C1 segment of cervical spinal cord (tissue), 14 donors: ENCODE measurements at places on chromosomes 16 and 17.

GRCh38 chr16:66342294-66342900, 24.1 kb upstream of the CDH5 start:
- DNase-seq: no peak

GRCh38 chr16:65219786-65220185, 97.9 kb upstream of the CDH11 start:
- DNase-seq: no peak

DNA sequence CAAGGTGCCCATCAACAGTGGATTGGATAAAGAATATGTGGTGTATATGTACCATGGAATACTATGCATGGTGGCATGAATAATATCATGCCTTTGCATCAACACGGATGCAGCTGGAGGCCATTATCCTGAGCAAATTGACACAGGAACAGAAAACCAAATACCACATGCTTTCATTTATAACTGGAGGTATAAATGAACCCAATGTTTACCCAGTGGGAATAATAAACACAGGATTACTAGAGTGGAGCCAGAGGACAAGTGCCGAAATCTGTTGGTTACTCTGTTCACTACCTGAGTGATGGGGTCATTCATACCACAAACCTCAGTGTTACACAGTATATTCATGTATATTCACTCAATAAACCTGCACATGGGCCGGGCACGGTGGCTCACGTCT, 125.2 kb downstream of the CDH11 start:
- no peak for DNase-seq

DNA sequence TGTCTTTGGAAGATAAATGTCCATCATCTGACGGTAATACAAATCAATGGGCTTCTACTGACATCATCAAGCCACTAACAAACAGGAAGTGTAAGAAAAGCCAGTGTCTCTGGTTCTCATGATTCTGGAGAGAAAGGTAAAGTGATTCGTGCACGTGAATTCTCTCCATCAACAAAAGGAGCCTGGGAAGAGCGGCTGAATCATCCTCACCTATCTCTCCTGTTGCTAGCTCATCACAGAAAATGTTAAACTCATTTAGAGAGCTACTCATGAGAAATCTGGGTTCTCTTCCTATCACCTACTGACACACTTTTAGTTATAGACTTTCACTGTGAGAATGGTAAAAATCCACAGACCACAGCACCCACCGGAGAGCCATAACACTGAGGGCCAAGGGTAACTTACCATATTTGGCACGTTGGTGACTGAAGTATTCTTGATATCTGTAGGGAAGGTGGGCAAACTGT, 70.3 kb downstream of the CREBBP start:
- DNase-seq: no peak

- no peak for DNase-seq
Measured at GRCh38 chr16:4382795-4383357, 11.2 kb downstream of the VASN start.

GRCh38 chr16:26281381-26282110, 589.8 kb downstream of the HS3ST4 start:
- DNase-seq: no peak

DNA sequence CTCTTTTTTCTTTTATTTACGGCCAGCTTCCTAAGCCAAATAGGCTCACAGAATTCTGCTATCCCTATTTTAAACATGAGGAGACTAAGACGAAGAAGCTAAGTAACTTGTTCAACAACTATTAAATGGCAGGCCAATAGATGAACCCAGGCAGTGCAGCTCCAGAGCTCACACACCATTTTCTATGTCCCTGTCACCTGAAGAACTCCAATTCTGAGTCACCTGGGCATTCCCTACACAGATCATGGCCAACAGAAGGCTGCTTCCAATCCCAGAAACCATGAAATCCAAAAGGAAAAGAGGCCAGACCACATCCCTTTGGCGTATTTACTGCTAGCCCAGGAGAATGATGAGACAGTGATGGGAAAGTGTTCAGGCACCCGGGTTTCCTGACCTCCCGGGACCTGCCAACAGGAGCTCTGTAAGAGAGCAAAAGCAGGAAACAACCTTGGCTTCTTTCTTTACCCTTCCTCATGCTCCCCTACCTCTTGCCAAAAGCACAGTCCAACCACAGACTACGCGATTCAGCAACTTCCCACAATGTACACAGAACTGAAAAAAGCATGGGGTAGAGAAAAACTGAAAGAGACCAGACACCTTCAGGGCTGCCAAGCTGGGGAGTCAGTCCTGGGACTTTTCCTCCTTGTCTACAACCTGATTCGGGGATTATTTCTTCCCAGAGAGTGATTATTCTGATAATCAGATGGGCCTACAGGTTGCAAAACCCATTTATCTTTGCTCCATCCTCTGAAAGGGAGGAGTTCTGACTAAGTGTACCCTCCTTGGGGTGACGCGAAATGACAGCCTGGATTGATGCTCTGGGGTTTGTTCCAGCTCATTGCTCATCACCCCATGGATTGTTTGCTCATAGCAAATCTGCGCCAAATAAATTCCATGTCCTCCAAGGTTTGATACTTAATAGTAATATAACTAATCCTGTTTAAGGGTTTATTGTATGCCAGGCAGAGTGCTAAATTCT, 47.8 kb upstream of the HAS3 start:
- no peak for DNase-seq

DNA sequence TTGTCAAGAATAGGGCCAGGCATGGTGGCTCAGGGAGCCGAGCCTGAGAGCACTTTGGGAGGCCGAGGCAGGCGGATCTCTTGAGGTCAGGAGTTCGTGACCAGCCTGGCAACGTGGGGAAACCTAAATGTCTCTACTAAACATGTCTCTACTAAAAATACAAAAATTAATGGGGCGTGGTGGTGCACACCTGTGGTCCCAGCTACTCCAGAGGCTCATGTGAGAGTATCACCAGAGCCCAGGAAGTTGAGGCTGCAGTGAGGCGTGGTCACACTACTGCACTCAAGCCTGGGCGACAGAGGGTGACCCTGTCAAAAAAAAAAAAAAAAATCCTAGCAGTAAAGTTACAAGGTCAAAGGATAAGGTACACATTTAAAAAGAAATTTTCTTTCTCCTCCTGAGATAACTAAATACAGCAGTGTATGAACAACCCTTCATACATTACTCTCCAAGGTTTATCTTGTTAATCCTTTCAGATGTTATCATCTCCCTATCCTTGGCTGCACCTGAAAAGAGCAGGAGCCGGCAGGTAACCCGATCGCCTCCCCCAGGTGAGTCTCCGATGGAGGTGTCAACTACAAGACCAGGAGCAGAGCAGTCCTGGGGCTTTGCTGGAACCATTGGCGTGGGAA, 122.3 kb downstream of the GOSR1 start:
- no peak for DNase-seq

DNA sequence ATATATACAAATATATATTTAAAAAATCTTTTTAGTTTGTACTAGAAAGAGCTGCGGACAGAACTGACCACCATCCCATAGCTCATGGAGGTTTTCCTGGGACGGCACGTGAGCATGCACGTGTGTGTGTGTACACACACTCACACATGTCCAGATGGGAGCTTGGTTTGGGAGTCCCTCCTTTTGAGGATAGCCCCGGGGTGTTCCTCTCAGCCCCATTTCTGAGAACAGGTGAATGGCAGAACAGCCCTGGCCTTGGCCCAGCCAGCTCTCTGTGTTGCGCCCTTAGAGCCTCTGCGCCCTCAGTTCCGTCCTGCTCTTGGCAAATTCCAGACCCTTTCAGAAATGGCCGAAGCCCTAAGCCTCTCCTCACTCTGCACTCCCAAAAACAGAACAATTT, 70.1 kb downstream of the AMFR start:
- DNase-seq: no peak

DNA sequence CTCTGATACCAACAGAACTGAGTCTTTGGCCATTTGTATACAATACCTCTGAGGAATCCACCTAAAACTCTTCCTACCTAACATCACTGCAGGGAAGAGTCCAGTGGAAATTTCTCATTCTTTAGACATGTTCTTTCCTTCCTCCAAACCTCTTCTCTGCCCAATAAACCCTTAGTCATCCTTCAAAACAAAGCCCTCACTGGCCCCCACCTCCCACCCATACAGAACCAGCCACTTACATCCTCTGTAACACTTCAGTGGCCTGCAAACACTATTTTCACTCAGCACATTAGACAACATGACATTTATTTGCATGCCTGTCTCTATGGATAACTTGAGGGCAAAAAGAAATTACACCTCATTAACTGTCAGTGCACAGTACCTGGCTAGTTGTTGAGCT, 200.3 kb upstream of the NOG start:
- no peak for DNase-seq

DNA sequence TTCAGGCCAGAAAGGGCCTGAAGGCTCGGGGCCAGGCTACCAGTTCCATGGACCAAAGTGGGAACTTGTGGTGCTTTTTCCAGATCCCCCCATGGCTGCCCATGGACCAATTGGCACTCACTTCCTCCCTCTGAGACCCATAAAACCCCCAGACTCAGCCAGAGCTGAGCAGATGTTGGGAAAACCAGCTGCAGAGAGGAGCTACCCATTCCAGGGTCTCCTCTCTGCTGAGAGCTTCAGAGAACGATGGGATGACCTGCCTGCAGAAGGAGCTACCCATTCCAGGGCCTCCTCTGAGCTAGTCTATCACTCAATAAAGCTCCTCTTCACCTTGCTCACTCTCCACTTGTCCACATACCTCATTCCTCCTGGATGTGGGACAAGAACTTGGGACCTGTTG, 52.2 kb upstream of the MED9 start:
- DNase-seq: no peak

DNA sequence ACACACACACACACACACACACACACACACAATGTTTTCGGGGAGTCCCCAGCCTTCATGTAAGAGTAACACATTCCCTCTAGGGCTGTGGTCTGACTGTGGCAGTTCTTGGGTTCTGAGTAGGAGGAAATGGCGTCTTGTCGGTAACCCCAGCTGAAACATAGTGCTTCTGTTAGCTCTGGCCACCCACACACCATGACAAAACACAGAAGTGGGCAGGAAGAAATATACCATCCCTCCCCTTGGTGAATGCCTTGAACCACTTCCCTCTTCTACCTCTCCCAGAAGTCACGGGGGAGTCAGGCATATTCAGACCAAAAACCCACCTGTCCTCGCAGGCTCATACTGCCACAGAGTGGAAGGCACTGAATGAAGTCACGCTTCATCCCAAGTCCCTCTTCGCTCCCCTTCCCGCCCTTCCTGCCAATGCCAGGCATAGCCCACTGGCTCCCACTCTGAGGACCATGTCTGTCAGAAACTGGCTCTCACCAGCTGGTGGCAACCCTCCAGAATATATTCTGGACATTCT, 11.5 kb downstream of the SLC35B1 start:
- no peak for DNase-seq

DNA sequence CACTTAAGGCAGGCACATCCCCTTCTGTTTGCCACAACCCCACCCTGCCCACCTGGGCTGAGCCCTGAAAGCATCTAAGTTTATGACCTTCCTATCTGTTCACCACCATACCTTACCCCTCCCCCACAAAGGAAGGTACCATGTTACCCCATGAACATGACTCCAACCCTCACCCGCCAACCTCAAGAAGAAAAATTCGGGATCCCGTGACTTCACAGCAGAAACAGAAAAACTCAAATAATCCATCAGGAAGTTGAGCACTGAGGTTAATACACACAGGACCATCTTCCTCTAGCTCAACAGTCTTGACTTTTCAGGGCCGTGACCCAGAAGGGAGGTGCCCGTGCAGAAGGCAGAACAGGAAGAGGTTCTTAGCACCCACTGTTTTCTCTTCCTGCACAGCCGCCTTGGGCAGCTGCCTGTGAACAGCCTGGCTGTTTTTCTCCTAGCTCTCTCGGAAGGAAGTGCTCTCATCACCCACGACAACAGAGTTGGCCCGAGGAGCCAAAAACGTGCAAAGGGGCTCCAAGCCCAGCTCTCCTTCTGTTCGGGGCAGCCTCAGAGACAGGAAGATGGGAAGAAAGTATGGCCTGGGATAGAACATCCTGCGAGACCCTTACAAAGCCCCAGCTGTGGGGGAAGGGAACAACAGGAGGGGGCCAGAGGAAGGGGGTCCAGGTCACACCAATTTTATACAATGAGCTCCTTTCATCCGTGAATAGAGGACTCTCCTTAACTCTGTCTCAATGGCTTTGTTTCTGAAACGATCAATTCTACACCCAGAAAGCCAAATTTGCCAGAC, 101.1 kb downstream of the XYLT1 start:
- DNase-seq: no peak

DNA sequence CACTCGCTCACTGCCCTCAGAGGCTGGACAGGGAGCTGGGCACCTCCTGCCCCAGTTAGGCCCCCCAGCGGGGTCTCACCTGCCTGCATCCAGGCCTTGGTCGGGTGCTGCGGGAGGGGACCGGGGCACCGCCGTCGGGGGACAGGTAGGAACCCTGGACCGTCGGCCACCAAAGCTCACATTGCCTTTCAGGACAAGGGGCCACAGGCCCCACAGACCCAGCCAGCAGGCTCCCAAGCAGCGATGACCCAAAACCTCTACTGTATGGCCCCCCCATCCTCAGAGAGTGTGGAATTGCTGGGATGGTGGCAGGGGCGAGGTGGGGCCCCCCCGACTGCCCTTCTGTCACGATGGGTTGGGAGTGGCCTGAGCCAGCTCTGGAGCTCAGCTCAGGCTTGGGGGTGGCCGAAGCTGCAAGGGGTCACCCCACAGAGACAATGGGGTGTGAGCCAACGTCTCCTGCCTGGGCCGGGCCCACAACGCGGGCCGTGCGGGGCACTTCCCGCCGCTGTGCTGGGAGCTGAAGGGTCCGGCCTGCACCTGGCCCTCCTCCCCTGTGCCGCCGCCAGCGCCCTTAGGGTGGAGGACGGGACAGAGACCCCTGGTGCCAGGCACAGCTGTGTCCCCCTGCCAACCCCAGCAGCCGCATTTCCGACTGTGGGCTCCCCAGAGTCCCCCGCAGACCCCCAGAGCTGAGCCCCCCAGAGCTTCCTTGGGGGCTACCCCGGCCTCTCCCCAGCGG, 498 bp downstream of the IGFALS start:
- no peak for DNase-seq

- no peak for DNase-seq
Measured at GRCh38 chr17:71933306-71933705, 187.5 kb upstream of the SOX9 start.

- DNase-seq: no peak
Measured at GRCh38 chr16:80468029-80468428, 72.8 kb upstream of the DYNLRB2 start.

GRCh38 chr16:59697236-59697635, 963.1 kb upstream of the GOT2 start:
- DNase-seq: no peak
